ENCODE measurements at places on chromosomes 6 and 20.

DNA sequence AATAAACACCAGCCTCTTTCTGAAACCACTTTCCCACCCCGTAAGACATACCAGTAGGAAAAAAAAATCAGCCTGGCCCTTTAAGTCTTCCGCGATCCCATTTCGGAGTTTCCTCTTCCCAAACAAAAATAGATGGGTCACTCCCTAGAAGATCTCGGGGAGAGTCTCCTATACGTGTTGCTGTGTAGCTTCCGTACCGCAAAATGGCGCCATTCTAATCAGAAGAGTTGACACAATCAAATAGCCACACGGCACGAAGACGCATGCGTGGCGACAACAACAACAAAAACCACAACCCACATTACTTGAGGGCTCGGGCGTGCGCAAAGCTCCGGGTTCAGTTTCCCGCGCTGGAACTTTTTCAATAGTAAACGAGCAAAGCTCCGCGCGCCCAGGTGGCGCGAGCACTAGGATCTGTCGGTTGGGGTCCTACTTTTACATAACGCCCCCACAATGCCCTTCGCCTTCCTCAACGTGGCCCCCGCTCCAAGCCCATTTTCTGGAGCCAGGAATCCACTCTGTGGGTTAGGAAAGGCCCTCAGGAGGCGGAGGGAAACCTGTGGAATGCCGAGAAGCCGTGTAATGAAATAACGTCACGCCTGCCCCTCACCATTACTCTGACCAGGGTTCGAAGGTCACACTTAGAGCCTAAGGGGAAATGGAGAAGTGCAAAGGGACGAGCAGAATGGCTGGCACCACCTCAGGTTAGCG lies at the start of gene GPANK1:
Gene GPANK1, minus strand, starts transcription at position 208 of the 711 bp plus-strand sequence. CDS start 519 bp downstream, outside the sequence.
- peak; percentile 51 for DNase-seq

GRCh38 chr6:144297511-144298100 lies 12.5 kb downstream of the UTRN start:
- no peak for DNase-seq

DNA sequence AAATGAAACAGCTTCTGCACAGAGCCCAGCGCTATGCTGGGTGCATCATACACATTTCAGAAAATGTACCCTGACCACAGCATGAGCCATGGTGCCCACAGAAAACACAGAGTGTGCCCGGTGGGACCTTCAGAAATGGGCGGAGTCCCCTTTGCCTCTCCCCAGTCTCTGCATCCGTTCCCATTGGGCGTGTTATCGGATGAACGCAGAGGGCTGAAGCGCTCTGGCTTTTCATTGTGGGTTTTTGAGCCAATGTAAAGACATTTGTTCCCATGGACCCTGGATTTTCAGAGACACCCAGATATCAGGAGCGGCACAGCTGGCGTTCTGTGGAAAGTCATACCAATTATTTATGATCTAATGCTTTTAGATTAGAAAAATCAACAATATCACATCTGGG lies 99.8 kb downstream of the DACT2 start:
- DNase-seq: no peak

GRCh38 chr20:16501301-16501700 lies 71.9 kb downstream of the KIF16B start:
- no peak for DNase-seq

DNA sequence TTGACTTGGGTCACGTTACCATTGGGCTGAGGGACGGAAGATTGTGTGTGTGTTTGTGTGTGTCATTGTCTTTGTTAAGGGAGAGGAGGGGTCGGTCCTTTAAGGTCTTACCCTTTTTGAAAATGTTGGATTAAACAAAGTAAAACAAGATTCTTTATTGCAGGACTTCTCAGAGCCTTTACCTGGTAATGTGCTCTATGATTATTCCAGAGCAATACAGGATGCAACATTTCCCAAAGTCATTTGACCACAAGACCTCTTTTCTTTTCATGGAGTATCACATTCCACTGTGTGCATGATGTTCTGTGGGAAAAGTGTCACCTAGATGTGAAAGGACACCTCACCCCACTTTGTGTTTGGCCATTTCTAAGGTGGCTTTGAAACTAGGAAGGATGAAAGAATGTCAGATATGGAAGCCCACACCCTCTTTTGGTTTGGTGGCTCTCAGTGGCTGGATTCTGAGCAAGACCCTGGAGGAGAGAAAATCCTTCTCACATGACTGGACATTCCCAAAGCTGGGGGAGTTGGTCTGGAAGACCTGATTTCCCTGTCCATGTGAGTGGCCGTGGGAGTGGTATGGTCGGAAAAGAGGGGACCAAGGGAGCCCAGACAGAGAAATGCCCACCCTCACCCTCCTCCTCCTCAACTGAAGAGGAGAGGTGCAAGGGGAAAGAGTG lies 18.2 kb upstream of the ZNF831 start:
- DNase-seq: no peak

DNA sequence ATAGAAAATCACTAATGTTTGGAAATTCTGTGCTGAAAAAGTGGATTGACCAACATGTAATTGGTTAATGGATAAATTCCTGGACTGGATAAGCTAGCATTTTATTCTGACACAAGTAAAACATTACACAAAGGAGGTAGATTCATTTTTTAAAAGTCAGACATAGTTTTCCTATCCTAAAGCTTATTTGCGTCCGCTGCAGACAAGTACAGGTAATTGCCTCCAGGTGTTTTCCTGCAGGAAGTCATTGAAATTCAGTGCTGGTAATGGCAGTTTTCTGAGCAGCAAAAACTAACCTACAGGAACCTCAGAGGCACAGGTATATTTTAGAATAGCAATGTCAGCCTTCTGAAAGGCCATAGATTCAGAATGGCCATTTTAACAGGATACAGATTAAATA lies 20.0 kb upstream of the HIVEP1 start:
- DNase-seq: no peak

GRCh38 chr6:77447254-77447653 lies 16.0 kb downstream of the HTR1B start:
- no peak for DNase-seq

DNA sequence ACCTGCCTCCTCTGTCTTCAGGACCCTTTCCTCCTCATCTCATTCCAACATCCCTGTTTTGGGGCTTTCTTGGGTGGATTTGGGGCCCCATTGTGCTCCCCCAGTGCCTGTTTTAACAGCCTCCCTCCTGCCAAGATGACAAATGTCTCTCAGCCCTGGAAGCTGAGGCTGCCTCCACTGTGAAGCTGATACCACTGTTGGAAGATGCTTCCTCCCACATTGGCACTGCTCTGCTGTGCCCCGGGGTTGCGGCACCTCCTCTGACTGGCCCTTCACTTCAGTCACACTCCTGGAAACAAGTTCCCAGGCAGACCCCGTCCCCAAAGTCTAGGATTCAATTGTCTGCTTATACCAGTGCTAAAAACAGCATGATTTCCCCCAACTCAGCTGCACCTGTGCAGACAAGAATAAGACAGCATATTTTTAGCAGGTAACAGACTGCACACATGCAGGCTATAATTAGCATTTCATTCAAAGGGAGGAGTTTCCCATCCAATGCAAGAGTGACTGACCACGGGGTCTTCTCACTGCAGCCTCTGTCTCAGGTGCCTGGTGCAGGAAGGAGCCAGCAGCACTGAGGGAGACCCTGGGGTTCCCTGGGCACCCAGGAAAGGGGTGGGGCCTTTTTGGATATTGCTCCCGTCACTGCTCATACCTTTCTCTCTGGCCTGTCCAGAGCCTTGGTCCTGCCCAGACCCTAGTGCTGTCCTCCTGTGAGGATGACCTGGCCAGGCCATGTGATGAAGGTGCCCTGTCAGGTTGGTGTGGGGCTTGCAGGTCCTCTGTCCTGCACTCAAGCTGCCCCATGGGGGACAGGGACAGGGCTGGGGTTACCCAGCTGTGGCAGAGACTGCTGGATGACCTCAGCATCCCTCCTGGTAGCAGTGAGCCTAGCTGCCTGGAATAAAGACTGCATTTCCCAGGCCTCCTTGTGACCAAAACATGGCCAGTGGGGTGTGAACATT lies 31.5 kb upstream of the SULF2 start:
- DNase-seq: no peak

GRCh38 chr6:137870308-137870644 lies 3.2 kb downstream of the TNFAIP3 start:
- DNase-seq: no peak

All from HuH-7 (cell line).